Iris pigment epithelial cell (primary cell): ENCODE measurements at places on chromosomes 7 and 10.
A peak's percentile ranks its signal among the peaks of the same experiment; 100 is the strongest.

- DNase-seq, result no peak
These were observed 87.6 kb downstream of the SH3PXD2A start for GRCh38 chr10:103767756-103768155.

DNA sequence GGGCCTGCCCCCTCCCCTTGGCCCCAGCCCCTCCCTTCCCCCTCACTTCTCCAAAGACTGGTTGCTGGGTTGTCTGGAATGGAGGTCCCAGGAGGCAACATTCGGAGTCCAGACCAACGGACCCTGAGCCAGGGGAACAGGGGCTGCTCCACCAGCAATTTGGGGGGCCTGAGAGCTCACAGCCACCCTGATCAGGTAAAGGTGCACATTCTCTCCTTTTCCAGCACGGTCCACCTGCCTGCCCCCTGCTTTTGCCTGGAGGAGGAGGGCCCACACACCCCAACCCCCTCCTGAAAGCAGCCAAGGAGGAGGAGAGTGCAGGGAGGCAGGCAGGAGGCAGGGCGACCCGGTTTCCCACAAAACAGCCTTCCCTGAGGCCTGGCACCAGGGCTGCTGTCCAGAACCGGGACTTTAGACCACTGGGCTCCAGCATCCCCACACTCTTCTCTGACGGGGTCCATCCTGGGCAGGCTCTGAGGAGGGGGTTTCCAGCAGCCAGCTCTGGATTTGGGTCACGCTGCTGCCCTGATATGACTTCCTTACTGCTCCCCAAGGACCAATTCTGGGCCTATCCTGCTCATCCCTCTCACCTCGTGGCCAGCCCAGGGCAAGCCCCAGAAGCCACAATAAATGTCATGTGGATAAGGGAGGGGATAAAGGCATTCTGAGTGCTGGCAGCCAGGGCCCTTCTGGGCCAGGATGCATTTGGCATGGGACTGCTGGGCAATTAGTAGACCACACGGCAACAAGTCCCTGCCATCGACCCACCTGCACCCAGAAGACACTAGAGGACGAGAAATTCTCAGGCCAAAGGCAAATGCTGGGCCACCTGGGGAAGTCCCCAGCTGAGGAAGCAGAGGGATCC is 1.1 kb upstream of the CAMK2B start:
- no peak for DNase-seq

- DNase-seq, result peak; percentile 38
These were observed 154.0 kb downstream of the REEP3 start for GRCh38 chr10:63675171-63675570.

GRCh38 chr10:67988606-67989005 is 86.5 kb downstream of the HERC4 start:
- no peak for DNase-seq

GRCh38 chr10:128314686-128315085 is 188.5 kb upstream of the MKI67 start:
- no peak for DNase-seq

DNA sequence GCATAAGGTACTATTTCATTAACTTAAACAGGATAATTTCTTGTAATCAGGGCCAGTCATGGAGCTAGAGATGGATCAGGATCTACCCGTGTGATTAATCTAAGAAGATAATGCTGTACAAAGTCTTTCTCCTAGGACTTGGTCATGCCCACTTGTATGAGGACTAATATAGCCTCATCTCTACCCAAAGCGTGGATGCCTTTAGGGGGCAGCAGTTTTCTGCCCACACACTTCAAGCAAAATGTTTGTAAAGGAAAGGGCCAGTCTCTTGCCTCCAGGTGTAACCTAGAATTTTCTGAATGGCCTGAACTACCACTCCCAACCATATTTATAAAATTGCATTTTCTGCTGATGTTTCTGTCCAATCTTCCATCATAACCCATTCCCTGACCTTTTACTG is 764.0 kb upstream of the IGFBP3 start:
- DNase-seq, result no peak

DNA sequence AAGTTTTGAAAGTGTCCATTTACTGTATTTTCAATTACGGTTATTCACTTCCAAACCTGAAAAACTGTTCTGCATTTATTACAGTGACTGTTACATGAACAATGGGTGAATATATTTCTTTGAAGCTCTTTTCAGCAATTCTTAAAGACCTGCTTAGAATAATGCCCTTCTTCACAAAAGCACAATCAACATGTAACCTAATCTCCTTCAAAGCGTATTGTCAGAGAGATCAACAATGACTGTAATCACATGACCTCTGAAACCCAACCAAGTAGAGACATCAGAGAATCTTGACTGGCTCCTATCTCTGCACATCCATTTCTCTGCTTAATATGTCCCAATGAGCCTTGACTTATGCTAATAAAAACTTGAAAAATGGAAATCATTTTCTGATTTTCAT is 126.7 kb downstream of the NRCAM start:
- DNase-seq, result no peak

DNA sequence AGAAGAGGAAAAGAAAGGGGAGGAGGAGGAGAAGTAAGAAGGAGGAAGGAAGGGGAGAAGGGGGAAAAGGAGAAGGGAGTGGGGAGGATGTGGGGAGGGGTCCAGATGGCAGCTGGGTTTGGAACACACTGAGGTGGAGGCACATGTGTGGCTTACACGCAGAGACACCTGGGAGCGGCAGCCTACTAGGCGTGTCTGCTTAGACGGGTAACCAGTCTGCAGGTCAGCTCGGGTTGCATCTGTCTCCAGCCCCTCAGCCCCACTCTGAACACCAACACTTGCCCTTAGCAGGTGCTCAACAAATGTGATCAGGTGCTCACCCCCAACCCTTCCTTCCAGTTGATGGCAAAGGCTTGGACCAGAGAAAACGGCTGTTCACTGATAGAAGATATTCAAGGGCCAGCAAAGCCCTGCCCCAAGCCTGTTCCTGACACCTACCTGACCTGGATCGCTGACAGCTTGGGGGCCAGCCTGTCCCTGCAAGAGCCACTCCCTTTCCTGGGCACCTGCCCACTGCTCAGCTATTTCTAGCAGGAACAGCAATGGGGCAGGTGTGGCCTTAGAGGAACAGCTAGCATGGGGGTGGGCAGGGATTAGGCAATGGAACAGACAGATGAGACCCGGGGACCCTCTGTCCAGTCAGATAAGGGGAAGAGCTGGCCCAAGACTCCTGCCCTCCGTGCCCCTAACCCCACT is 70.5 kb downstream of the SH3PXD2A start:
- DNase-seq, result no peak

- DNase-seq, result no peak
These were observed 53.0 kb upstream of the LRRC17 start for GRCh38 chr7:102859799-102860125.

GRCh38 chr10:84118395-84119006 is 20.8 kb upstream of the GHITM start:
- DNase-seq, result no peak

GRCh38 chr10:88879534-88880281 is at the start of gene STAMBPL1:
Gene STAMBPL1, plus strand, starts transcription at chr10:88880245. Its CDS starts 21,464 bp downstream, at chr10:88901709.
- peak; percentile 17 for DNase-seq

GRCh38 chr10:132110111-132110521 is 44.4 kb downstream of the JAKMIP3 start:
- DNase-seq, result no peak

DNA sequence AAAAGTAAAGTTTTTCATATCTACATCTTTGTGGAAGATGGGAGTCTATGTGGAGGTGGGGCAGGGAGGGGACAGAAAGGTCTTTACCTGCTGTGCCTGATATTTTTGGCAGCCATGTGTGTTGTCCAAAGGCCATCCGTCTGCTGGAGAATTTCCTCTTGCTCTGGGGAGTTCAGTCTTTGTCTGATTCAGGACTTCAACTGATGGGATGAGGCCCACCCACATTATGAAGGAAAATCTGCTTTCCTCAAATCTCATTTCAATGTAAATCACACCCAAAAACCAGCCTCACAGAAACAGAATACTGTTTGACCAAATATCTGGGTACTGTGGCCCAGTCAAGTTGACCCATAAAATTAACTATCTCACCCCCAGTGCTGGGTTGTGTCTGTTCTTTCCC is 12.5 kb upstream of the ITIH5 start:
- DNase-seq, result no peak

DNA sequence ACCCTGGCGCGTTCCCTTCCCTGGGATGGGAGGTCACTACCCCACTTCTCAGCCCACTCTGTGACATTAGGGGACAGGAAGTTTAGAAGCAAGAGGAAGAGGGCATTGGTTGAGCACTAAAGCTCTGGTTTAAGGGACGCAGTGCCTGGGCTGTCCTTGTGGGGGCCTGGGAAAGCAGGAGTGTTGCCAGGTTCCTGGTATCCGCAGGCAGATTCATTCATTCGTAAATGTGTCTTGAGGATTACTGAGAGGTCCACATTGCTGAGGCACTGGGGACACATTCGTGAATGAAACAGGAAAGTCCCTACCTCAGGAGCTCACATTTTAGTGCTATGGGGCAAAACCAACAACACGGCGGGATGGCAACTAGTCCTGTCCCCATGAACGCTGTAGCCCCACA is 69.4 kb downstream of the COL13A1 start:
- no peak for DNase-seq

- DNase-seq, result no peak
These were observed 469.5 kb upstream of the ZMIZ1 start for GRCh38 chr10:78599122-78599853.

- DNase-seq, result no peak
These were observed 554.9 kb upstream of the NRP1 start for GRCh38 chr10:33889371-33889770.

- DNase-seq, result no peak
These were observed at the start of gene TCERG1L for GRCh38 chr10:131311661-131312477. Gene TCERG1L, minus strand, starts transcription at chr10:131311721. Its CDS starts 86 bp downstream, at chr10:131311635.

- DNase-seq, result no peak
These were observed 451.3 kb upstream of the MBL2 start for GRCh38 chr10:53223851-53224250.

- DNase-seq, result no peak
These were observed 310.1 kb downstream of the WDR37 start for GRCh38 chr10:1366322-1366691.

DNA sequence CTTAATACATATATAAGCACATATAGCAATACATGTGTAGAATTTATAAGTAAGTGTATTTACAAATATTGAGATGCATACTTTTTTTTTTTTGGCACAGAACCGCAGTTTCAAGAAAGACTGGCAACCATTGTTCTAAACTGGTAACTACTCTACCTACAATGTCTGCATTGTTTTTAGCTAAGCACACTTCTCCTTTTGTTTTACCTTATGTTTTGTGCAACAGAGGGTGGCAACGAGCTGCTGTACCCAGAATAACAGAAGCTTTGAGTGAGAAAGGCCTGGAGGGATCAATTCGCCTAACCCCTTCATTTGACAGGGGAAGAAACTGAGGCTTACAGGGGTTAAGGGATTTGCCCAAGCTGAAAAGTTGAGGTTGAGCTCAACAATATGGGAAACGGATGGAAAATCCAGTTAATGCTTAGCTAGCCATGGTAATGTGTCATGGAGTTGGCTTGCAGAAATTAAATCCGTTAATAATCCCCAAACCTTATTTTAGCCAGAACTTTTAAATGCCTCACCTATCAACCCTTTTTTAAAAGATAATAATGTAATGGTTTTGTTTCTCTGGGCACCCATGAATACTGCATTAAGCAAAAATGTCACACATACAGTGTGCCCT is 25.5 kb downstream of the FZD1 start:
- no peak for DNase-seq

DNA sequence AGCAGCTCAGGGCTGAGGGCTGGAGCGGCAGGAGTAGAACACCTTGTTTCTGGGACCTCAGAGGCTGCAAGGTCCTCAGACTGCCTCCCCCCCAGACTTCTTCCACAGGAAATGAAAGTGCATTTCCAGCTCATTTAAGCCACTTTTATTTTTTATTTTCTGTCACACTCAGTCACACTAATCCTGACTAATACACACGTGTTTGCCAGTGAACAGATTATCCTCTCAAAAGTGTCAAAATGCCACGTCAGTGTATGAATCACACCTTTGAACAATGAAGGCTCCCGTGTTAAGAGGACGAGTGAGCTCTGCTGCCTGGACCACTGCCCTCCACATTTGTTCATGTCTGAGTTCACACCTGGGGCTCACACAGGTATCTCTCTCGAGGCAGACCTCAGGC is 488.5 kb downstream of the DNAJB6 start:
- DNase-seq, result no peak

- no peak for DNase-seq
These were observed 1.8 kb downstream of the PALD1 start for GRCh38 chr10:70480239-70480861.

GRCh38 chr10:130933008-130933390 is 378.5 kb downstream of the TCERG1L start:
- DNase-seq, result no peak

- DNase-seq, result no peak
These were observed 321.2 kb downstream of the CXCL12 start for GRCh38 chr10:44063686-44064085.

- no peak for DNase-seq
These were observed 1219.4 kb downstream of the TYW1 start for GRCh38 chr7:68216051-68216450.

DNA sequence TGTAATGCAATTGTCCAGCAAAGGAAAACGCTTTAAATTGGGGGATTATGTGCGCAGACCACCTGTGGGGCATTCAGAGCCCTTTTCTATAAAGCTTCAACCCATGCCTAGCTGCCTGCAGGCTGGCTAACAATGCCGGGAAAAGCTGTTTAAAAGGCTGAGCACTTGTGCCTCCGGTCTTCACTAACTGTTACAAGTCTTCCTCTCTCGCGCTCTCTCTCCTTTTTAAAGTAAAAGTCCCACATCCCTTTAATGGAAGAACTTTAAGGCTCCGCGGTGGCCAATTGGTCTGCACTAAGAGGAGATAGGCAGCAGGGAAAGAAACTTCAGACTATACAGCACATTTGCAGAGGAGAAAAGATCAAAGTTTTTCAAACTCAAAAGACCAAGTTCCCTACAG is 4.6 kb downstream of the FZD8 start:
- DNase-seq, result no peak

GRCh38 chr7:29281782-29282541 is 87.4 kb downstream of the CHN2 start:
- no peak for DNase-seq

DNA sequence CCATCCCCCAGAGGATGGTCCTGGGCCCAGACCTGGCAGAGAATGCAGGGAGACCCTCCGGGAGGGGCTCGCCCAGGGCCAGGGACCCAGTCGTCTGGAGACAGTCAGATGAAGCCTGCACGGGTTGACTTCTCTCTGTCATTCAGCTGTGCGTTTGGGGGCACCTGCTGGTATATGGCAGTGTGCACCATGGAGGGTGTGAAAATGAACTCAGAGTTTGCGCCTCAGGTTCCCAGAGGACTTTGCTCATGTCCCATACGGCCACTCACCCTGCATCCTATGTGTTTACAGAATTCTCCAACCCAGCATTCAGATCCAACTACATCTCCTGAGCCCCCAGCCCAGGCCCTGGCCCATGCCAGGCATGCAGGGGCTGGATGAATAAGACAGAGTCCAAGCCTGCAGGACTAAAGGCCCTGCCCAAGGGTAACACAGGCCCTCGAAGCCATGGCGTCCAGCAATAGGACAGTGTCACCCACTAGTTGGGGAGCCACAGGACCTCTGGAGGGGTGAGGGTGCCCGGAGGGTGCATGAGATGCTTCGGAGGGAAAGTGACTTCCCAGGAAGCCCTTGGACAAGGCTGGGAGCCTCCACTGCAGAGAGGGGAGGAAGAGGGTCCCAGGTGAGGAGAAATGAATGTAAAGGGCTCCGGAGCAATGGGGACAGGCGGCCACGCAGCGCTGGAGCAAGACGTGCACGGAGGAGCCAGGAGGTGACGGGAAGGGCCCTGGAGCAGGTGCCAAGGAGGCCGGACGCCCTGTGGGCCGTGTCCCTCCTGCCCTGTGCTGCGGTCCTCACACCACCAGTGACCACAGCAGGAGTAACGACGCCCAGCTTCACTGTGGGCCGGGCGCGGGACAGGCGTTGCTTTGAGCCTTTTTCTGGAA is 36.3 kb downstream of the CALML3 start:
- no peak for DNase-seq
